Smooth muscle cell of the brain vasculature (primary cell): ENCODE measurements at places on chromosomes 16 and 17.

- DNase-seq = no peak
These were observed 39.2 kb downstream of the TMEM11 start for GRCh38 chr17:21174713-21175112.

GRCh38 chr16:1794908-1795666 is 1.6 kb upstream of the IGFALS start:
- no peak for DNase-seq

DNA sequence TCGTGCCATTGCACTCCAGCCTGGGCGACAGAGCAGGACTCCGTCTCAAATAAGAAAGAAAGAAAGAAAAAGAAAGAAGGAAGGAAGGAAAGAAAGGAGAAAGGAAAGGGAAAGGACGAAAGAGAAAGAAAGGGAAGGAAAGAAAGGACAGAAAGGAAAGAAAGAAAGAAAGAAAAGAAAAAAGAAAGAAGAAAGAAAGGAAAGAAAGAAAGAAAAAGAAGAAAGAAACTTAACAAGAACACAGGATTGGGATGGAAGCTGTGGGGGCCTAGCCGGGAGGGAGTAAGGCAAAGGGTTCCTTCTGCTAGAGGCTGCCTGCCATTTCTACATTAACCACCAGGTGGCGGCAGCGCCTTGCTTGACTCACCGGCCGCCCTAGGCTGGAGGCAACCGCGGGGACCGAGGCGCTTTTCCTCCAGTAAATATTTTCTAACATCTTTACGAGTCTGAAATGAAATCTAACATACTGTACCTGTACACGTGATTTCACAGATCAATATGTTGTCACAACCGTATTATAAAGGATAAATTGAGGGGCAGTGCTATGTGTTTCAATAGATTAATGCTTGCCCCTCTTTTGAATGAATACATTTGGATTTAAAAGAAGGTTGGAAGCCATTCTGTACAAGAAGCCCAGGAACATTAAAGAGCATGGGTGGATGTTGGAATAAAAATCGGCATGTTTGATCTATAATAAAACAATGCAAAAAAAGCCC is 6.1 kb downstream of the GJD3 start:
- peak; percentile 67 for DNase-seq

DNA sequence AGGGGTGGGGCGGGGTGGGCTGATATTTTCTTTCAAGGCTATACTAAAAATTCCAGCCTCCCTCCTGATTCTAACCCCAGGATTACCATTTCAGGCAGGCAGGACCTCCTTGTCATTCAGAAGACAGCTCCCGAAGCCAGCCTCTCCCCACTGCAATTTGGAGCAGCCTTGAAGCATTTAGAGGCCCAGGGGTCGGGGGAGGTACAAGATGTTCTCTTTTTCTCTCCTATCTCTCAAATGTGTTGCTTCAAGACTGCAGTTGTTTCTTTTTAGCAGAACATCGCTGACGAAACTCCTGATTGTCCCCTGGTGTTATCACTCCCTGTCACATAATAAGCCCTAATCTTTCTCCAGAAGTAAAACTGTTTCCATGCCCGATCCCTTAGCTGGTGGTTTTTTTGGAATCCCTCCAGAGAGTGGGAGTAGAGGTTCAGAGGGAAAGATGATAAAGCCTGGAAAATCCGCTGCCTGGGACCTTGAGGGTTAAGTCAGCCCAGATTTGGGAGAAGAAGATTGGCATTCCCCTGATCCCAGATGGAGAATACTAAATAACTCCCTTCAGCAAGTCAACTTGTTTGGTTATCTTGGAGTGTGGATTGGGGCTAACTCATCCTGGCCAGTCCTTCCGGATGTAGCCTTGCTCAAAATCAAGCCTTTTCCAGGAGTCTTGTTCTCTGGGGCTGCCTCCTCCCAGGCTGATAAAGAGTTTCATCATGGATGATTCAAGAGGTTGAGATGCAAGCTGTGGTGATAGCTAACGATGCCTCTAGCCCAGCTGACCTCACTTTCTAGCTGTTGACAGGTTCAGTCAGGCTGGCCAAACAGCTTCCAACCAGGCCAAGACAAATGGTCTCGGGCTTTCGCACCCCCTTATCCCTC is 71.3 kb downstream of the SOX9 start:
- DNase-seq = no peak

GRCh38 chr17:9948928-9949327 is 43.9 kb upstream of the RCVRN start:
- no peak for DNase-seq
